ENCODE measurements at places on chromosomes 4 and X.

GRCh38 chr4:108917255-108917654 is 154.4 kb upstream of the ETNPPL start:
- no peak for DNase-seq

GRCh38 chrX:149648932-149649331 is 17.3 kb upstream of the TMEM185A start:
- no peak for DNase-seq

DNA sequence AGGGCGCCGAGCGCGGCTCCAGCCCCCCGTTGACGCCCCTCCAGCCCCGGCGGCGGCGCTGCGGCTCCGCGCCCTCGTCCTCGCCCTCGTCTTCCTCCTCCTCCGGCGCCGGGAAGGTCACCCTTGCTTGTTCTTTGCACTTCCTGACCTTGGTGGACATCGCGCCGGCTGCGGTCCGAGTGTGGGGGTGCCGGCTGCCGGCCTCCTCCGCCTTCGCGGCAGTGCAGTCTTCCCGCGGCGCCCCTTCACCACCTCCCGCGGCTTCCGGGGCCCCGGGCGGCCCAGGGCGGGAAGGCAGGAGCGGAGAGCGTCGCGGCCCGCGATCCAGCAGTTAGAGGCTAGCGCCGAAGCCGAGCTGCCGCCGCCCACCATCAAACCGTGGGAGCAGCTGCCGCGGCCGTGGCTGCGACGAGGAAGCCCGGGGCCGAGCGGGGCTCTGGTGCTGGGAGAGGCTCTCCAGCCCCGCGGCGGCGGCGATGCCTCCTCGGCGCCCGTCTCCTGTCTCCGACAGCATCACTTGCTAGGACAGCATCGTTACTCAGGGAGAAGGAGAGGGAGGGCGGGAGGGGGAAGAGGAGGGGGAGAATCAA is at the start of gene TRPC3:
Gene TRPC3 (minus strand): TSS at position 540 of the 590 bp plus-strand sequence. CDS start 380 bp downstream, at position 160.
- peak; percentile 2 for DNase-seq

DNA sequence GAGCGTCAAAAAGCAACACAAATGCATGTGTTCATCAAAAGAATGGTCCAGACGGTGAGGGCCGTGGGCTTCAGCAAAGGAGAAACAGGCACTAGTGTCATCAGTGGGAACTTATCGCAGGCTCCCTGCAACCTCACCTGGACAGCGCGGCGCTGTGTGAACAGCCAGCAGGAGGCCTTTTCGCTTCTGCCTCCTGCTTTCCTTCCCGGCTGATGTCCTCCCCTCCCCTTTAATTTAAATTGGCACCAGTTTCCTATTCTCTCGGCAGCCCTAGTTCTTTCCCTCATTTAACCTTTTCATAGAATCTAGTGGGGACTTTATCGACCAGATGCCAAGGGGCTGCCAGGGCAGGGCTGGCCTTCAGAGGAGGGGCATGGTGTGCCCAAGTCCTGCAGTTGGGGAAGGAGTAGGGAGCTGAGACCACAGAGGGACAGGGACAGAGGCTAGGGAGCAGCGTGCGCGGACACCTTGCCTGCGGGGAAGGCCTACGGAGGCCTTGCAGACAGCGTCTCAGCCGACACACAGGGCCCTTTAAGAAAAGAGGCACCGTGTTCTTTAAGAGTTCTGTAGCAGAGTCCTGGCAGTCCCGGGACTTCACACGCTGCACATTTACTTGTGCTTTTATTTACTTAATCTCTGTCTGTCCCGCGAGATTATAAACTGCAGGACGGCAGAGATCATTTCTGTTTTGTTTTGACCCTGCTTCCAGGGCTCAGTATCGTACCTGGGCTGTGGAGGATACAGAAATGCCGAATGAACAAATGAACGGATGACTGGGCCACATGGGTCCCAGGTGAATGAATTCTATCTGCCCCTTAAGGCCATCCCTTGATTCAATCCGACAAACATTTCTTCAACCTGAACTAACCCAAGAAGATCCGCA is 8.4 kb upstream of the SORBS2 start:
- DNase-seq: no peak

- no peak for DNase-seq
Observed at GRCh38 chr4:7158991-7159390, 33.3 kb upstream of the SORCS2 start.

DNA sequence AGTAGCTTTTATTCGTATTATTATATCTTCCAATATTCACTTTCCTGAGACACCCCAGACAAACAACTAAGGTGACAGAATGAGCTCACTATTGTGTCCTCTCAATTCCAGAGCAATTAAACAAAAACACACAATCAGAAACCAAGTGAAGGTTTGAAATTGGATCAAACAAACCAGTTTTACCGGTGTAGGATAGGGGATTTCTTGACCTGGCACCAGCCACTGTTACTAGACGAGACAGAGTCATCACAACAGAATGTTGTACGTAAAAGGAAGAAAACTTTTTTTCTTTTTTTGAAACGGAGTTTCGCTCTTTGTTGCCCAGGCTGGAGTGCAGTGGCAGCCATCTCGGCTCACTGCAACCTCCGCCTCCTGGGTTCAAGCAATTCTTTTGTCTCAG is 43.7 kb downstream of the LDOC1 start:
- no peak for DNase-seq

GRCh38 chr4:95510877-95511276 is 37.9 kb downstream of the UNC5C start:
- no peak for DNase-seq

DNA sequence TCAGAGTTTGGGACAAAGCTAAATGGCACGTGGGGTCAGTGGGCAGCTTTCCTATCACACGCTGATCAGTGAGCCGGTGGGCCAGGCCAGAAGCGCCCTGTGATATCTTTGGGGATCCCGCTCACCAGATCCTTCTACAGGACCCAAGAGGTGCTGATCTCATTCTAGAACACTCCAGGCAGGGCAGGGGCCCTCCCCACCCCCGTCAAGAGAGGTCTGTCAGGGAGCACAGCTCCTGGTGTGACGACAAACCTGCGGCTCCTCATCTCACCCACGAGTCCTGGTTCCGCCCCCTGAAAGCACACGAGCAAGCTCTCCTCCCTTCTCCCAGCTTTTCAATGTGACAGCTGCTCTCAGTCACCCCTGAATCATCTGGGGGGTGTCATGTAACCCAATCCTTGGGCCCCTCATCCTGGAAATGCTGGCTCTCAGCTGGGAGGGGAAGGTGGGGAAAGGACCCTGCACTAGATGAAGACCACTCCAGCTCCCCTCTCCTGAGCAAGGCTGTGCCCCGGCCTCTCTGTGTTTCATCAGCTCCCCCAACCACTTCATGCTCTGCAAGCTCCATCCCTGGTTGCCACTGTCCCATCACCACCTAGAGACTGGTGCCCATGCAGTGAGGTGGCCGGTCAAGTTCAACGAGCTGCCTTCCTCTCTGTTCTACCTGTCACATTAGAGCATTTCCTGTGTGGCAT is 4.6 kb downstream of the HCFC1 start:
- DNase-seq: no peak

DNA sequence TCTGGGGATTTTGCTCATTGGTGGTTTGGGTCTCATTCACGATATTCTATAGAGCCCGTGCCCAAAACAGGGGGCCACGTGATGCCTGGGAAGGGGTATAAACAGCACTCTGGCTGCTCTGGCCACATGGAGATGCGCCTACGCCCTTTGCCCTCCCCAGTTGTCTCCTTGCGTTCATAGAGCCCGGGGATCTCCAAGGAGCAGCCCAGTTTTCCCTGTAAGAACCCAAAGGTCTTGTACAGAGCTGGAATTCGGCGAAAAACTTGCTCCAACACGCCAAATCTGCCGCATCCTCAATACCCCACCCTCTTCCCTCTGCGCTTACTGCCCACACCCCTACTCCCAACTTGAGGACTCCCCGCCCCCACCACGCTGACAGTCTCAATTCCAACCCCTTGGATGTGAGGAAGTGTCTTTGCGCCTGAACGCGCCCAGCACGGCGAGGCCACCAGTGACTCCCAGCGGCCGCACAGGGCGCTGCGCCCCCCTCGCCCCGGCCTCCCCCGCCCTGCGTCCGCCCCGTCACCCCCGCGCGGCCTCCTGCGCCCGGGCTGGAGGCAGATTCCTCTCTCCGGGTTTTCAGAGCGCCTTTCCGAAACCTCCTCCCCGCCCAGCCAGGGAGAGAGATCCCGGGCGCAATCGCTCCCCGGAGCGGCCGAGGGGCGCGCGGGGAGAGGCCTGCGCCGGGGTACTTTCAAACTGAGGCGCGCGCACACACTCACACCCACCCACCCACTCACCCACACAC is at the start of gene NHS:
Gene NHS (plus strand): TSS at position 582 of the 748 bp plus-strand sequence. CDS start 558 bp downstream, outside the sequence.
- DNase-seq: peak; percentile 5

DNA sequence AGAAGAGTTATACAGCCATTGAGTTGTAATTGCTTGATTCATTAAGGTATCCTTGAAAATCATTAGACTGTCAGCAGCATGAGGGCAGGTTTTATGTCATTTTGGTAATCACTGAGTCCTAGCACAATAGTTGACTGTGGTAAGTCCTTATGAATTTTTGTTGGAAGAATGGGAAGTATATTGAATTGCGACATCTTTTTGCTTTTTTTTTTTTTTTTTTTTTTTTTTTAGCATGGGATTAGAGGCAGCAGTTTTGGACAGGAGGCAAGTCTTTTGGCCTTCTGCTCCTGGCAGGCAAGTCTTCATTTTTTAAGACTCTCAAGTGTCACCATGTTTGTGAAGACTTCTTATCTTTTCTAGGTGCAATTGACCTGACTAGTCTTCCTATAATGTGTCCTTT is 29.7 kb downstream of the PRRG1 start:
- no peak for DNase-seq

DNA sequence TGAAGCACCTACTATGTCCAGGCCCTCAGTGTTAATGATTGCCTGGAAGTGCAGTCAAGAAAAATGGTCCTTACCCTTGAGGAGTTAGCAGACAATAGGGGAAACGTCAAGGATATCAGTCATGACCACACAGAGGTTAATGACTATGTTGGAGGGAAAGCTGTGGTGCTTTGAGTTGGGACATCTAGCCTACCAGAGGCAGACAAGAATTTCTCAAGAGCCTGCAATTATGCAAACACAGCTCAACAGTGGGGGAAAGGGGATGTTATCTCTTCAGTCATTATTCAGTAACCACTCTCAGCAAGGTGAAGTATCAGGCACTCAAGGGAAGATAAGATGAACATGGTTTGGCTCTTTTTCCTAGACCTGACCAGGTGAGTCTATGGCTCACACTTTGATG is 7.0 kb upstream of the FGFBP1 start:
- no peak for DNase-seq

DNA sequence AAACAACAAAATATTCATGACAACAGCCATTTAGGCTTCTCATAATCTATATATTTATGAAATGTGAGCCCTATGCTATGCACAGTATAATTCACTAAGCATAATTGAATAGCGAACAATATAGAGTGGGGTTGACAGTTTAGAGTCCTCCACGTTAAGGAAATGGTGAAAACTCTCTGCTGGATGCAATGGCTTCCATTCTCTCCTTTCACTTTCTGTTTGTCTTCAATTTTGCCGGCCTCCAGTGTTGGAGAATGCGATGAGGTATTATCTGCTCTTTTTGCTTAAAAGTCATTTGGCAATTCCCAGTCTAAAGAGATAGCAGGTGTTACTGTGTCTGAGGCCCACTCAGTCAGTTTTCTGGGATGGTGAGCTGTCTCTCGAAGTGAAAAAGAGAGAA is 52.1 kb downstream of the NPY5R start:
- no peak for DNase-seq

DNA sequence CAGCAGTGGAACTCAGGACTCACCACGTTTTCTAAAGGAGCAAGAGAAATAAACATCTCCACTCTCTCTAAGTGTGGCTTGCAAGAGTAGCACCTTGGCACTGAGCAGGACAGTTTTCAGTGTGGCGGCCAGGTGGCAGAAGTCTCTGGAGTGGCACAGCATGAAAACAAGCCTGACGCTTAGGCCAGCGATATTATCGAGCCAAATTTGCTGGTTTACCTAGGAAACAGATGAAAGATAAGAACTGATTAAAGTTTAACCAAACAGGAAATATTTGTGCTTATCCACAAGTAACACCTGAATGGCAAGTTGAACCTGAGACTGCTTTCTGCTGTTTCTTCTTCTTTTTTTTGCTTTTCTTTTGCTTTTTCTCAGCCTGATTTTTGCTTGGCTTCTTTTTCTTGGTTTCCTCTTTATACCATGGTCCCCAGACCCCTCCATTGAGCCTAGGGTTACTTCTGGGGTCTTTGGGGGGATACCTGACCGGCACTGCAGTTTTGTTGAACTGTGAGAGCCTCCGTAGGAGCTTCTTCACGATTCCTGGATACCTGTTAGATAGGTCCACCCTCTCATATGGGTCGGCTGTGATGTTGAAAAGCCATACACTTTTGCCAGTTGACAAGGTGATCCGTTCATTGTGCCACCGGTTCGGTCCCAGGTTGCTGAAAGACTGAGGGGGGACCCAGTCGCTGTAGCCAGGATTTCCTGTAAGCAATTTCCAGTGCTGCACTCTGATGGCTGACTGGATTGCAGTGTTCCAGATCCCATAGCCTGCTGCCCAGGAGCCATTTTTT is 77.3 kb downstream of the ARSJ start:
- DNase-seq: no peak

DNA sequence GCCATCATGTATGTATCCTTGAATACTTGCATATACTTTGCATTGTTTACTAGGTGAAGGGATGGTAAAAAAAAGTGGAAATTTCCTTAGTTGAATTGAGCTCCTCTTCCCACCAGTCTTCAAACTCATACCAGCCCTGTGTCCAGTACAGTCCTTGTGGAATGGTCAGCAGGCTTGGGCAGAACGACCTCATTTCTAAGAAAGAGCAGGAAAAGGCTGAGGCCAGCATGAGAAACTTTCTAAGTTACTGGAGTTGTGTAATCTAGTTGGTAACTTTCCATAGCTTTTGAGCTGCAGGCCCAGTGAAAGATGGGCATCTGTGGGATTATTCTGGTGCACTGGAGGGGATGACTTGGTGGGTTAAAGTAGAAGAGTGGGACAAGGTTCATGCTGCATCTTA is 87.6 kb downstream of the DCUN1D4 start:
- no peak for DNase-seq

- no peak for DNase-seq
Observed at GRCh38 chr4:142480244-142480643, 365.9 kb downstream of the INPP4B start.

DNA sequence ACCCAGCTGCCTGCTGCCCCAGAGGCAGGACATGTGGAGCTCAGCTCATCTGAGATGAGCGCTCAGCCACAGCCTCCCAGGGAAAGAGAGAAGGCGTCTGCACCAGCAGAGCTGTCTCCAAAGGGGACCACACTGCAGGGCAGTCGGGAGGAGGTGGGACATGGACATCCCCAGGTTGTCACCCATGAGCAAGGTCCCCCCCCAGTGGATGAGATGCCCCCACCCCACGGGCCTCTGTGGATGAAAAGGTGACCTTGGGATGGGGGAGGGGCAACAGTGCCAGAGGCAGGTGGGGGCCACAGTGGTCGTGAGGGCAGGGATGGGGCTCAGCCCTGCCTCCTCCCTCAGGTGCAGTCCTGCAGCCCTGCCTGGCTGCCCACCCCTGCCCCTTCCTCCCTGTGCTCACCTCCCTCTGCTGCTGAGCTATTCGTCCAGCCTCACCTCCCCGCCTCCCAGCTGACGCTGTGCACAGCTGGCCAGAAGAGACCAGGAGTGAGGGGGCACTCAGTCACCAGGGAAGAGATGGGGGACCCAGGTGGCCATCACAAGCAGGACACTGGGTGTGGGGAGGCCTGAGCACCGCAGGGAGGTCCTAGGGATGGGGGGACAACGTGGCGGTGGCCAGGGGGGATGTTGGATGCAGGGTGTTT is 9.3 kb downstream of the NKX1-1 start:
- DNase-seq: no peak

GRCh38 chr4:145907390-145907789 is 31.2 kb downstream of the ZNF827 start:
- DNase-seq: no peak

GRCh38 chrX:23896981-23897380 is 10.8 kb downstream of the APOO start:
- no peak for DNase-seq
